ENCODE measurements at places on chromosomes 1 and 21.

DNA sequence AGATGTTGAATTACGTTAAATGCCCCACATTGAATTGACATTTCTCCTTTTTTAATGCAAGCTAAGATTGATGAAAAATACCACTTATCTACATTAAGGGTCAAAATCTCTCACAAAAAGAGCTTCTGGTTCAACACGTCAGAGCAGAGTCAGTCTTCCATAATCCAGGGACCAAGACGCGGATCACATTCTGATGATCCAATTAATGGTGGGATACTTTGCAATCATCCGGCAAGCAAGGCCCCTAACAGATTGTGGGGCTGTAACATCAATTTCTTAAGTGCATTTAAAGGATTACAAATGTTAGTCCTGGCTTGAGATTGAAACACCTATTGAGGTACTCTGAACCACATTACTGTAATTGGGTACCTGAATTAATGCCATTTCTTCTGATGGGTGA is 120.2 kb upstream of the ESRRG start:
- DNase-seq = no peak
- H3K27ac ChIP-seq = no peak overlapping the region
- H3K27me3 ChIP-seq = no peaks in the 10 kb centered on the region

- no peaks in the 10 kb centered on the region for H3K4me1 ChIP-seq
- no peak overlapping the region for H3K4me3 ChIP-seq
- H3K36me3 ChIP-seq = no peaks in the 10 kb centered on the region
- H3K27ac ChIP-seq = no peak overlapping the region
These were observed 55.2 kb downstream of the SDC3 start for GRCh38 chr1:30853350-30853749.

GRCh38 chr1:109160071-109160840 is 46.3 kb downstream of the ELAPOR1 start:
- peaks cover 28% of the 10 kb centered on the region for H3K4me1 ChIP-seq
- H3K36me3 ChIP-seq = no peaks in the 10 kb centered on the region
- H3K27me3 ChIP-seq = no peaks in the 10 kb centered on the region
- H3K4me3 ChIP-seq = no peak overlapping the region
- no peak overlapping the region for H3K27ac ChIP-seq

- H3K27ac ChIP-seq = no peak overlapping the region
- no peak for DNase-seq
- no peaks in the 10 kb centered on the region for H3K36me3 ChIP-seq
- no peaks in the 10 kb centered on the region for H3K4me1 ChIP-seq
These were observed 9.9 kb upstream of the BACE2 start for GRCh38 chr21:41158026-41158425.

GRCh38 chr1:26368486-26368885 is 4.1 kb downstream of the ZNF683 start:
- H3K4me1 ChIP-seq = no peaks in the 10 kb centered on the region
- no peaks in the 10 kb centered on the region for H3K27me3 ChIP-seq
- no peaks in the 10 kb centered on the region for H3K36me3 ChIP-seq
- H3K4me3 ChIP-seq = no peak overlapping the region

DNA sequence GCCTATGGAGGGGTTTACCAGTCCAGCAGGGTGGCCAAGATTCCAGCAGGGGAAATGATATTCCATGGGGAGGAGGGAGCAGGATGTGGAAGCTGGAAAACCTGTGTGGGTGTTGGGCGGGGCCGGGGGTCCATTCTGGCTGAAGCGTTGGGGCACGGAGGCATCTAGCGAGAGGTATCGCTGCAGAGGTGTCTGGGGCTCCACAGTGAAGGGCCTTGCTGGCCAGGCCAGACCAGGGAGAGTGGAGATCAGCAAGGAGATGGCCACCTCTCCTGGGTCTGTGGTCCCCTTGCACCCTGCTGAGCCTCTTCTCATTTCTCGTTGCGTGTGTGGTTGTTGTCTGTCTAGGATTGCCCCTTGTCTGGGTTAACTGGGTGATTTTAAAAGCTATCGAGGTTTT is 6.2 kb downstream of the COQ8A start:
- no peaks in the 10 kb centered on the region for H3K27me3 ChIP-seq
- H3K36me3 ChIP-seq = no peaks in the 10 kb centered on the region
- H3K4me1 ChIP-seq = no peaks in the 10 kb centered on the region
- H3K27ac ChIP-seq = no peak overlapping the region
- H3K4me3 ChIP-seq = no peak overlapping the region
- DNase-seq = no peak
